Vagina (tissue), 2 donors: ENCODE measurements at places on chromosomes 7 and 10. TPM values are rescaled to one million over a fixed set of nuclear protein-coding genes. Genes with fewer than 3 reads are reported as not detected.

DNA sequence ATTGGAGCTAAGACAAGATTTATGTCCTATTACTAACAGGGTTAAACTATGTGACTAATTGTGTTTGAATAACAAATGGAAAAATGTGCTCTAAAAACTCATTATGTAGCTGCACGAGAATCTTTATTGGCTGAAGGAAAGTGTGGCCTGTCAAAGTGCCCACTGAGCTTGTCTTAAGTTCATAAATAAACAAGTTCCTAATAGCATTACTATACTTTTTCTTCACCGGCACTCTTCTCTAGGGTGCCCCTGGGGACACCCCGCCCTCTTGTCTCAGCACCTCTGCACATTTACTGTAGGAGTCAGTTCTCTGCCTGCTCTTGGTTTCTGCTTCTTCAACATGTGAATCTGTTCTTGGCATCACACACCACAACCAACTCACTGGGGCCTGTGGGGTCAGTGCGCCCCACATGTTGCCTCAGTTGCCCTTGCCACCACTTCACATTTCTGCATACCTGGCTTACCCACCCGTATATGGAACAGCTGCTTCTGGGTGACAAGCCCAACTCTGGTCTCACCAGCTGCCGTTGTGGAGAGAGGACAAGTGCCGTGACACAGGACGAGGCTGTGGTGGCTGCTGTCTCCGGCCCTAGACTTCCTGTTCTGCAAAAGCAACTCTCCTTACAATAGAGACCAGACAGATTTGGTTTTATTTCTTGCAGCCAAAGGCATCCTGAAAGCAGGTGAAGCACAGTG is 96.3 kb upstream of the DDC start:
- DNase-seq = no peak

DNA sequence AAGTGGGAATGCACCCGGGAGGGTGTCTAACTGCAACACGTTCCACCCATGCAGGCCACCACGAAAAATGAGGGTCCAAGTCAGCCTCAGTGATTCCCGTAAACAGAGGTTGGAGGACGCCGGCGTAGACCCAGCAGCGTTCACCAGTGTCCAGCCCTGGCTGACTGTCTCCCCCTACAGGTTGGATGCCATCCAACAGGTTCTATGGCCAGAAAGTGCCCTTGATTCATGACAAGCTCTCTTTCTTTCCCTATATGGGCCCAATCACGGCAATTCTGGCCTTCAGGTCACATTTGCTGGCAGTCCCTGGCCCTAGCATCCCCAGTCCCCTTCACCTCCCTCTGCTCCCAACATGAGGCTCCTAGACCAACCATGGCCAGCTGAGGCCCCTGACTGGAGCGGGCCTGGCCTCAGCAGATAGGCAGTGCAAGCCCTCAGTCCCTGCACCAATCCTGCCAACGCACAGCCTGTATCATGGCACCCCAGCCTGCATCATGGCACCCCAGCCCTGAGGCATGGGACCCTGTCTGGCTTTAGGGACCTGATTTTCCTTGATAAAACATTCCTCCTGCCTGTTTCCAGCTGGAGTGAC is 227.4 kb downstream of the GRID1 start:
- DNase-seq = no peak

GRCh38 chr7:122584676-122585251 is 114.2 kb downstream of the RNF133 start:
- no peak for DNase-seq

GRCh38 chr7:49174396-49174795 is 250.0 kb downstream of the CDC14C start:
- DNase-seq = no peak

DNA sequence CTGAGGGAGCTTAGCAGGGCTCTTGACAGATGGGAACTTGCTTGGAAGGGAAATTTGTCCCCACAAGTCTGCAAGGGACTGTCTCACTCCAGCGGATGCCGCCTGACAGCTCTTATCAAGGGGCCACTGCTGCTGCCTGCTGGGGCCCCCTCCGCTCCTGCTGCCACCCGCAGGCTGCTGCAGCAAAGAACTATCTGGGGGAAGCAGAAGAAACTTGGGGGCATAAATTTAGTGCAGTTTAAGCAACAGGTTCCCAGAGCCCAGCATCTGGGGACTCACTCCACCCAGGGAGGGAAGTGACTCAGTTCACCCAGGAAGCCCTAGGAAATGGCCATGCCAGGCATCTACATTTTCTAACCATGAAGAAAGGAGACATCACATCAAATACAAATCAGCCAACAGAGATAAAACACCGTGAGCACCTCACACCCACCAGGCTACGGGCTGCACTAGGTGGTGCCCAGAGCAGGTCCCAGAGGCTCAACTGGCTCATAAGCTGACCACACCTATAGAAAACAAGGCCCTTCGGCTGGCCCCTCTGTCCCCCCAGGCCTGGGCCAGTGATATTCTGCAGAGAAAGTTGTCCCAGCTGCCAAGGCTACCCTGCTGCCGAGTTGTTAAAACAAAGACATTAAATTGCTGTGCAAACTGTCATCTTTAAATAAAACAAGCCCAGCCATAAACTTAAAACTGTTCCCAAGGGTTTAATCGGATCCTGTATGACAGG is 3.7 kb downstream of the RGS10 start:
- no peak for DNase-seq

DNA sequence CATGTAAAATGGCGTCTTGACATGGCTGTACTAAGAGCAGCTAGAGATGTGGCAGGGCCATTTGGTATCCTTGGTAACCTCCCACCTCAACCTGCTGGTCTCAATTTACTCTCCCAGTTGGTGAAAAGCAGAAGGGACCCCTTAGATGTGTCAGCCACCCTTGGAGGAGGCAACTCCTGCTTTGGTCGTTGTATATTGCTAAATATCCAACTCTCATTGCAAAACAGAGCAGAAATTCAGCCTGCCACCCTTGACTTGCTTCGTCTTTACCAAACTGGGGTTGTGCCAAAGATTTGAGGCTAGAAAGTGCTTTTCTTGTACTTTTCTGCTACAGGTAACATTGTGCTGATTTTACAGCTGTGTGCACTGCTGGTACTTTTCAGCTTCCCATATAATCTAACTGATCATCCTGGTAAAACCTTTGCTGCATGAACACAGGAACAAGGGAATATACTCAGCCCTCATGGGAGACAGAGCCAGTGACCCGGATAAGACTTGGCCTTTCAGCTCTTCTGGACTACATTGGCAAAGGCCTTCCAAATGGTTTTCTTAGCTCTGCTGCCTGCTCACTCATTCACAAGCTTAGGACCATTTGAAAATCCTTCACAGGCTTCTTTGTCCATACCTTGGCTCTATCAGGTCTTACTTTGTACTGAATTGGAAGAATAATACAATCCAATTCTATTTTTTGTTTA is 2.2 kb upstream of the VSTM4 start:
- peak; percentile 58 for DNase-seq

PNLIPRP2 gene
- not detected for total RNA-seq

DNA sequence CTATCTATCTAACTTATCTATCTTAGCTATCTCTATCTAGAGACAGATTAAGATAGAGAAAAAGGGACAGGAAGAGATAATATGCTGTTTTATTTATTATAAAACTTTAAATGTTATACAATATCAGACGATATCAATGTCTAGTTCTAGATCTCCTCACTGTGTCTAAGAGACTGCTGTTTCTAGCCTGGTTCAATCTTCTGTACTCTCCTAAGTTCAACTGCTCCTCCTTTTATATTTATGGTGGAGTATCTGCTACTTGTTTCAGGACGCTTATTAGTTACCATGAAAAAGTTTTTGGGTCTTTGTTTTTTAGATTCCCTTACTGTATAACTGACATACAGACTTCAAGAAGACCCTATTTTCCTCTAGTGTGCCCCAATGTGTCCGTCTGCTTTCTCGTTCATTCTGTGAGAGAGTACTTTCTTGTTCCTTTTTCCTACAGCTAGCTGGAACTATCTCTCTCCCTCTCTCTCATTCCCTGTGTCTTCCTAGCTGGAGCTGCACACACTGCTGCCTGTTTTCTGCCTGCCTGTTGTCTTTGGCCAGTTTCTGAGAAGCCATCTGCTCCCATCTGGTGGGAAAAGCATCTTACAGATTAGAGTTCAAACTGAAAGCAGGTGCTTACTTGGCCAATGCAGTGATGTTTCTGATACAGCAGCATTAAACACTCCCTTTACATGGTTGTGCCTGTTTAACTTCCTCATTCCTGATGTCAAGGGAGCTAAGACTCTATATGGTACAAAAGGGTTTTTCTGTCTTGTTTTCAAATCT is 49.4 kb upstream of the ARL4A start:
- no peak for DNase-seq

GRCh38 chr7:47461161-47461560 is 120.8 kb downstream of the TNS3 start:
- DNase-seq = no peak

DNA sequence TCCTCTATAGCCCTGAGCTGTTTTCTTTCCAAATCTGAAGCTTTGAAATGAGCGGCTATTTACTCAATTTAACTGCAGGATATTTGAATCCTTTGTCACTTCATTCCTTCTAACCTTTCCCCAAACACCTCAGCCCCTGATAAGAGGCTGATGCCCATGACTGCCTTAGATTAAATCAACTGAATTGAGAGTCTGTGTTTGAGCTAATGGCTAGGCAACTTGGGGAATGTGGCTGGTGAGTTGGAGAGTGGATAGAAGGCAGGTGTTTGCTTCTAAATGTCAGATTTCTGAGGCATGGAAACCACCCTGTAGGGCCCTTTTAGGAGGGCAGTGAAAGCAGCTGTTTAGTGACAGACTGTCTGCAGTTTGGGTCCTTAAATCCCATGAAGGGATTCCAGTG is 759.9 kb downstream of the LRMDA start:
- no peak for DNase-seq

DNA sequence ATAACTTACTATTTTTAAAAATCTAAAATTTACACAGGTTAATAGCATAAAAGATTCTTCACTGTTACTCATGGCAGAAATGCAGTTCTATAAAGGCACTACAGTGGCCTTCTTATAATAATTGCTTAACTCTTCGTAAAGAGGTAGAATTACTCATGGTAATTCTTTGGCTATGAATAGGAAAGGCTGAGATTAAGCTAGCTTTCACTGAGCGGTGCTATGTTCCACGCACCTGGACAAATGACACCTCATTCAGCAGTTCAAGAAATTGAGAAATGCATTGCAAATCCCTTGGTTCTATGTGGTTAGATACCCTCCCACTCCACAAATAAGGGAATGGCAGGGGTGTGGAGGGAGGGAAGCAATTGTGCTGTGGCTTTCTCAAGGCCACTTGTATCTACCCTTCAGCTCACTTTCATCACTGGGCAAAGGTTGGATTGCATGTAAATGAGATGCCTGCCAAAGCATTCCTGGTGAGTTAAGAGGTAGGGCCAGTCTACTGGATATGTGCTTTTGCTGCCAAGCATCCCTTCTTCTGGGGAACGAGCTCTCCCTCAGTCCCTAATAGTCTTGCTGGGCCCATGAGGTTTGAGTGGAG is 210.9 kb downstream of the TEX36 start:
- no peak for DNase-seq

ENTPD7 gene
- 6.6 TPM for total RNA-seq

DPYSL4 gene
- 0.49 TPM for total RNA-seq

DNA sequence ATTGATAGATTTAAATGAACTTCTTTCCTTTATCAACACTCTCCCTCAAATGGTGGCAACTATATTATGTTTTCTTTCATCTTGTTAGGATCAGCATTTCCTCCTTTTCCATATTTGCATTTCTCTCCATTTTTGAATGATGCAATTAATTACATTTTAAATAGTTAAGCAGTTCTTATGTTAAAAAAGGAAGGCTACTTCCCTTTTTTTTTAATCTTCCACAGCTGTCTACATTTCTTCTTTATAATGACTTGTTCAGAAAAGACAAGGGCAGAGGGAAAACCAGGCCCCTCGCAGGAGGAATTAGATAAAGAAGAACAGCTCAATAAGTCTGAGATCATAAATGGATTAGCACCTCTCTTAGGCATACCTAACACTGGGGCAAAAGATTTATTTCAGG is 208.9 kb downstream of the ARL4A start:
- DNase-seq = no peak

- no peak for DNase-seq
These were observed 21.4 kb upstream of the GSDME start for GRCh38 chr7:24778543-24779282.

DNA sequence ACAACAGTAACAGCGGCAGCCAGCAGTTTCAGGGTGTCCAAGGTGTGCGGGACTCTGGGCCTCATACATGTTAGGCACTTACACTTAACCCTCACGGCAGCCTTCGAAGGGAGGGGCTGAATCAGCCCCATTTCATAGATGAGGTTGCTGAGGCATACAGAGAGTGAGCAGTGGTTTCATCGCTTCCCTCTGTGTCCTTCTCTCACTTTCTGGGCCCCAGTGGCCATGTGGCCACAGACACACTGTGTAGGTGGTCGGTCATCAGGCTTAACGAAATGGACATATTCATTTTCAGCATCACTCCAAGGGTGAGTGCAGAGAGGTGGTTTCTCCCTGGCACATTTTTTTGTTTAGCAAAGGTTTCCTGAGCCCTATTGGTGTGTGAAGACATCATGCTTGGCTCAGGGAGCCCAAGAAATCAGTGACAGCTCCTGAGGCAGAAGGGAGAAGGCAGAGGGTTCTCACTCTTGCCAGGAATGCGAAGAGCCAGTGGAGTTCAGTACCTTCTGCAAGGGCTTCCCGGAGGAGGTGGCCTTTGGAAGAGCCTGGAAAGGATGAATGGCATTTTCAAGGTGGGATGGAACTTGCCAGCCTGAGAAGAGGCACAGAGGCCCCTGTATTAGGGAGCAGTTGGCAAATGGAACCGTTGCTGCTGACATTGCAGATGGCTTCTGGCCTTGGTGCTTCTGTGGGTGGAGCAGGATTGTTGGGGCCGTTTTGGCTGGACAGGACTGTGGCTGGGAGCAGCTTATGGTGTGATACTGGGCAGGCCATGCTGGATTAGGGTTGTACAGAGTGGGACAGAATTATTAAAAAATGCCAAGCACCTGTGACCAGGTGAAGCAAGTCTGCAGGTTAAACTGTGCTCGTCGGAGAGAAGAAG is 61.7 kb upstream of the PPIF start:
- no peak for DNase-seq
